Transverse colon (tissue), 4 donors: ENCODE measurements at places on chromosomes 3 and 15. TPM values are rescaled to one million over a fixed set of nuclear protein-coding genes. Genes with fewer than 3 reads are reported as not detected.

PDZRN3 gene
- total RNA-seq: 191 TPM

TRH gene
- not detected for total RNA-seq

LRRC2 gene
- 1.6 TPM for total RNA-seq

APOD gene
- 50.2 TPM for total RNA-seq

DNA sequence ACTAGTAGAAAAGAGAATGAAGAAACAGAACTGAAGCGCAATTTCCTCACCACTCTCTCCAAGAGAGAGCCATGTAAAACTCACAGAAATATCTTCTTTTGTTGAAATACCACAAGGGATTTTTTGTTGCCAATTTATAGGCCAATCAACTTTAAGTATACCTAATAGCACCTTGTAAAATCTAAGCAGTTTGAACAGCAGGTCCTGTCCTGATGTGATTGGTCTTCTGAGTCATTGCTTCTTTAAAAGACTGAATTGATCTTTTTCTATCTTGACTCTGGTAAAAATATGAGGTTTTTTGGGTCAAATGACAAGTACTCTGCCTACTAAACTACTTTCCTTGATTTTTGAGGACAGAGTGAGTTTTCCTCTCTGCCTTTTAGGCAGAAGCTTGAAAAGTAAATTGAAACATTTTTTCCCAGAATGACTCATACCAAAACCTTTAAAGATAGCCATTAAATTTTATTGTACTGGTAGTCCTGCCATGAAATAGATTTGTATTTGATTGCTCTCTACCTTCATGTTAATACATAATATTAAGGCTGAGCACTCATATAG is 343.9 kb upstream of the CBLB start:
- H3K36me3 ChIP-seq: no peaks in the 10 kb centered on the region
- H3K4me3 ChIP-seq: no peak overlapping the region
- no peaks in the 10 kb centered on the region for H3K27me3 ChIP-seq
- H3K27ac ChIP-seq: no peak overlapping the region

DNA sequence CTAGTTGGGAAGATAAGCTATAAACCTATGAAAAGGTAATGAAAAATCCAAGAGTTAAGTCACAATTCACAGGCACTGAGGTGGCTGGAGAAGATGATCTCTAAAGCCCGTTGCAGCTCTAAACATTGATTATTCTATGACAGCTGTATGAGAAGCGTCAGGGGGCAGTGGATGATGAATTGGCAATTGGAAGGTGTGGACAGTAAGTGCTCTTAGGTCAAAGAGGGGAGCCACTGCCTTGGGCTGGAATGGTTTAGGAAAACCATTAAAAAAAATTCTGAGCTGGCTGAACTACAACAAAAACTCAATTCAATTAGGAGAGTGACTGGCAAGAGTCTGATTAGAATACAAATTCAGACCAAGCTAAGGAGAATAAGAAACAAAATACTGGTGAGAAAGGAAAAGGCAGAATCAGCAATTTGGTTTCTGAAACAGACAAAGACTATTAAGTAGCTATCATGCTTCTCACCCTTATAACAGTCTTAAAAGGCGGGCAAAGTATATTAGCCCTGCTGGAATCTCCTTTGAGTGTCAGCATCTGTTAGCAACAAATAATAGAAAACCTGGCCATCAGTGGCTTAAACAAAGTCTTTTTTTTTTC is 8.8 kb upstream of the NMD3 start:
- no peak overlapping the region for H3K4me3 ChIP-seq
- no peaks in the 10 kb centered on the region for H3K4me1 ChIP-seq
- no peaks in the 10 kb centered on the region for H3K27me3 ChIP-seq
- no peak for DNase-seq

GRCh38 chr3:81406318-81406717 is 355.1 kb downstream of the GBE1 start:
- no peak overlapping the region for H3K27ac ChIP-seq
- H3K36me3 ChIP-seq: no peaks in the 10 kb centered on the region
- no peaks in the 10 kb centered on the region for H3K4me1 ChIP-seq
- H3K27me3 ChIP-seq: no peaks in the 10 kb centered on the region

GRCh38 chr3:21665444-21666100 is 85.4 kb downstream of the ZNF385D start:
- H3K36me3 ChIP-seq: no peaks in the 10 kb centered on the region
- H3K27ac ChIP-seq: no peak overlapping the region
- no peaks in the 10 kb centered on the region for H3K4me1 ChIP-seq

- H3K4me1 ChIP-seq: no peaks in the 10 kb centered on the region
- no peak overlapping the region for H3K4me3 ChIP-seq
- H3K27me3 ChIP-seq: no peaks in the 10 kb centered on the region
These were observed 130.7 kb upstream of the GOLGA6L4 start for GRCh38 chr15:84104853-84105252.

- DNase-seq: no peak
- H3K36me3 ChIP-seq: no peaks in the 10 kb centered on the region
- H3K4me3 ChIP-seq: no peak overlapping the region
- no peaks in the 10 kb centered on the region for H3K4me1 ChIP-seq
These were observed 15.7 kb downstream of the KCNMB2 start for GRCh38 chr3:178551916-178552321.

DNA sequence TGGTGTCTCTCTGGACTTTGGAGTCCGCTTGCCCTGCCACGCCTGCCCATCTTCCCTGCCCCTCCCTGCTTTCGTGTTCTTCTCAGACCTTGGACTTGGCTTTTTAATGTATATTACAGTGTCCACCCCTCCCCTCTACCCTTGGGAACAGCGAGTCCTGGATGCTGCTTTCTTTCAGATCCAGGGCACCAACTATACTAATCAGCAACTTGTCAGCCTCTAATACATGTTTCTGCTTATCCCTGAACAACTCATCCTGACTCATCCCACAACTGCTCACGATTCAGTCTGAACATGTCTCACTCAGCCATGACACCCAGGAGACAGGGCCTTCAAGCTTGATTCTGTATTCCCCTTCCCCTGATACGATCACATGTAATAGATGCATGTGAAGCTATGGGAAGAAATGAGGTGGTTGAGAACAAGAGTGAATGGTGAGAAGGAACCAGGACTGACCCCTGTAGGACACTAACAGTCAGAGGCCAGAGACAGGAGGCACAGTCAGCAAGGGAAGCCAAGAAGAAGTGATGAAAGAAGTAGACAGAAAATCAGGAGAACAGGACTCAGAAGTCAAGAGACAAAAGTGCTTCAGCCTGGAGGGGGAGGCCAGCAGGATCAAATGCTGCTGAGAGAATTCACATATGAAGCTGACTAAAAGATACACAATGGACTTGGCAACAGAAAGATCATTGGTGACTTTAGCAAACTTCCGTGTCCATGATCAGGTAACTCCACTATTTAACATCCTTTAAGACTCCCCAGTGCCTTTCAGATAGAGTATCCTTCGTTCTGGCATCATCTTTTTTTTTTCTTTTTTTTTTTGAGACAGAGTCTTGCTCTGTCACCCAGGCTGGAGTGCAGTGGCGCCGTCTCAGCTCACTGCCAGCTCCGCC is 35.4 kb downstream of the BCL2L10 start:
- peak; percentile 54 for DNase-seq
- H3K27me3 ChIP-seq: no peaks in the 10 kb centered on the region
- peak overlapping the region; percentile 30 for H3K27ac ChIP-seq

DNA sequence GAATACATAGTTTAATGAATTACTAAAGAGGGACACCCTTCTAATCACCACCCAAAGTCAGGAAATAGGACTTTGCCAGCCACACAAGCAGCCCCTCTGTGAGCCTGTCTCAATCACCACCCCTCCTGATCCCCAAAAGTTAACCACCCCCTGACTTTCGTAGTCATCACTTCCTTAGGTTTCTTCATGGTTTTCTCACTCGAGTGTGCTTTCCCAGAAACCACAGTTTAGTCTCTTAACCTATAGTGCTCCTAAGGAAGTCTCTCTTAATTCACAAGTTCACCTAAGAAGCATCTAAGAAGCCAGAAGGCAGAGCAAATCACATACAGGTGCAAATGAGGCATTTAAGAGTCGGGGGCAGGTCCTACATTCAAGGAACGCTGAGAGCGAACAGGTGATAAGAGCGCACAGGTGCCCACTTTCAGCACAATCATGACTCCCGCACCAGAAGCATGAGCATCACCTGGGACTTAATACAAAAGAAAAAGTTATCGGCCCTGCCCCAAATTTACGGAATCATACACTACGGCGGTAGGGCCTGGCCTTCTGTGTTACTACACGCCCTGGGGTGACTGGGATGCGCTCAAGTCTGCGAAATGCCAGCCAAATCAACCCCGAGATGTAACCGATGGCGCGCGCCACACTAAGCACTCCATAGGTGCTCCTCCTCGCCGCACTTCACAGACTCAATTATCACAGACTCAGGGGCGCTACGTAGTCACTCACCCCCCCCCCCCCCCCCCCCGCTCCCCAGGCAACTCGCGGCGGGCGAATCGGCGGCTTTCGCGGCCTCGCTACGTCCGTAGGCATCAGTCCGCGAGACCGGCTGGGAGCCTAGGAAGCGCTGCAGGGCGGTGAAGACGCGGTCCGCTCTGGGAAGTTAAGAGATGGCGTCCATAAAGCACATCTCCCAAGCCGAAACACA is 815 bp downstream of the ULK4 start:
- H3K27ac ChIP-seq: peak overlapping the region; percentile 97
- DNase-seq: peak; percentile 40
- H3K36me3 ChIP-seq: no peaks in the 10 kb centered on the region
- peaks cover 10% of the 10 kb centered on the region for H3K4me1 ChIP-seq

- H3K4me1 ChIP-seq: peaks cover 62% of the 10 kb centered on the region
- no peaks in the 10 kb centered on the region for H3K27me3 ChIP-seq
- H3K4me3 ChIP-seq: no peak overlapping the region
- H3K27ac ChIP-seq: peak overlapping the region; percentile 78
- DNase-seq: no peak
These were observed 26.9 kb downstream of the ATOSA start for GRCh38 chr15:52652286-52652685.

- peak; percentile 89 for DNase-seq
- peak within 1 kb of the TSS; percentile 68 for H3K27ac ChIP-seq
- no peaks in the 10 kb centered on the region for H3K27me3 ChIP-seq
These were observed at the start of gene DLEC1 for GRCh38 chr3:38039101-38039898. TSS of gene DLEC1 (plus strand) at chr3:38039208. CDS start at chr3:38039226, 18 bp downstream.

DNA sequence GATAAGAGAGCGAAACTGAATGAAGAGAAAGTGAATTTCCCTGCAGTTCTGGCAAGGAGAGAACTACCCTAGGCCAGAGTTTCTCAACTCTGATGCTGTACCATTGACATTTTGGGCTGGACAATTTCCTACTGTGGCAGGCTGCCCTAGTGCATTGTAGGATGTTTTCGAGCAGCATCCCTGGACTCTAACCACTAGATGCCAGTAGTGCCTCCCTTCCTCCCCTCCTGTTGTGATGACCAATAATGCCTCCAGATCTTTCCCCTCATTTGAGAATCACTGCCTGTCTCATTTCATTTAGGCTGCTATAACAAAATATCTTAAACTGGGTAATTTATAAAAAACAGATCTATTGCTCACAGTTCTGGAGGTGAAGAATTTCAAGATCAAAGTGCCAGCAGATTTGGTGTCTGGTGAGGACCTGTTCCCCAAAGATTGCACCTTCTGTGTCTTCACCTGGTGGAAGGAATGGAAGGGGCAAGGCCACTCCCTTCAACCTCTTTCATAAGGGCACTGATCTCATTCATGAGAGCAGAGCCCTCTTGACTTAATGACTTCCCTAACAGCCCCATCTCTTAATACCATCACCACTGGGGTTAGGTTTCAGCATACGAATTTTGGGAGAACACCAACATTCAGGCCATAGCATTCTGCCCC is 188.9 kb upstream of the MEIS2 start:
- DNase-seq: no peak
- H3K27me3 ChIP-seq: no peaks in the 10 kb centered on the region
- no peaks in the 10 kb centered on the region for H3K36me3 ChIP-seq

GRCh38 chr15:99105514-99106341 is 848 bp downstream of the SYNM start:
- peak overlapping the region; percentile 90 for H3K27ac ChIP-seq
- H3K27me3 ChIP-seq: peaks cover 48% of the 10 kb centered on the region
- peak; percentile 37 for DNase-seq
- H3K4me3 ChIP-seq: peak overlapping the region; percentile 61
- H3K4me1 ChIP-seq: peaks cover 3% of the 10 kb centered on the region

DNA sequence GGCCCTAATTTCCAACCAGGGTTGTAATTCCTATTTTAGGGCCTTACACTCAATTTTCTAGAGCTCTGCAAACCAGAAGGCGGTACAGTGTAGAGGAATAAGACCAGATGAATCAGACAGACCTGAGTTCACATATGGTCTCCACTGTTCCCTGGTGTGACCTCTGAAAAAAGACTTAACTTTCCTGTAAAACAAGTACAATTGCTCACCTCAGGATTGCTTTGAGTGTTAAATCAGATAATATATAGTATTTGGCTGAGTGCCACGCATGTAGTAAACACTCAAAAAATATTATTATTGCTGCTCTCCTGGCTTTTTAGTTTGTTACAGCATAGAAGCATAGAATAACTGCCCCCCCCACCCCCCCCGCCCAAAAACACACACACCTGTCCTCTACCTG is 51.0 kb upstream of the STT3B start:
- no peak for DNase-seq
- no peaks in the 10 kb centered on the region for H3K36me3 ChIP-seq
- no peak overlapping the region for H3K4me3 ChIP-seq
- no peaks in the 10 kb centered on the region for H3K4me1 ChIP-seq
- no peak overlapping the region for H3K27ac ChIP-seq
- no peaks in the 10 kb centered on the region for H3K27me3 ChIP-seq

- no peaks in the 10 kb centered on the region for H3K4me1 ChIP-seq
- DNase-seq: no peak
- H3K4me3 ChIP-seq: no peak overlapping the region
- H3K27ac ChIP-seq: no peak overlapping the region
These were observed 844.9 kb upstream of the SEMA6D start for GRCh38 chr15:46872286-46872980.

DNA sequence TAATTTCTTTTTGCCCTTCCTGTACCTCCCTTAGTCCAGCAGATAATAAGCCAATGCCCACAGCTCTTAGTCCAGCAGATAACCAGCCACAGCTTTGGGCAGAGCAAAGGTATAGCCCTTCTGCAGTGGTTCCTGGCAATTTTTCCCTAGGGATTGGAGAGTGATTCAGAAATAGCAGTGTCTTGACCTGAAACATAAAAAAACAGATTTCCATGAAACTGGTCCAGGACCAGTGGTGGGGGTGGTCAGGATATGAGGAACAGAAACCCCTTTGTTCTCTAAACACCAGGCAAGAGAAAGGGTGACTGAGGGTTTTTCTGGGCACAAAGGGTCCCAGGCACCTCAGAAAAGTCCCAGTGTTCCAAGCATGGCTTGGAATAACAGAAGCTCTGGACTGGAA is 103.4 kb downstream of the ARRDC4 start:
- no peak for DNase-seq
- H3K27ac ChIP-seq: no peak overlapping the region
- H3K27me3 ChIP-seq: no peaks in the 10 kb centered on the region

GRCh38 chr3:29511701-29512100 is 230.8 kb downstream of the RBMS3 start:
- H3K27me3 ChIP-seq: no peaks in the 10 kb centered on the region
- H3K27ac ChIP-seq: no peak overlapping the region
- peaks cover 9% of the 10 kb centered on the region for H3K4me1 ChIP-seq

- DNase-seq: no peak
- peak overlapping the region; percentile 96 for H3K27ac ChIP-seq
- no peak overlapping the region for H3K4me3 ChIP-seq
- no peaks in the 10 kb centered on the region for H3K36me3 ChIP-seq
- no peaks in the 10 kb centered on the region for H3K27me3 ChIP-seq
These were observed 23.3 kb upstream of the NFKBIZ start for GRCh38 chr3:101825904-101826445.
